ENCODE measurements at places on chromosomes 7 and 10.

- no peak for DNase-seq
Observed at GRCh38 chr7:155998766-155999630, 186.7 kb upstream of the SHH start.

DNA sequence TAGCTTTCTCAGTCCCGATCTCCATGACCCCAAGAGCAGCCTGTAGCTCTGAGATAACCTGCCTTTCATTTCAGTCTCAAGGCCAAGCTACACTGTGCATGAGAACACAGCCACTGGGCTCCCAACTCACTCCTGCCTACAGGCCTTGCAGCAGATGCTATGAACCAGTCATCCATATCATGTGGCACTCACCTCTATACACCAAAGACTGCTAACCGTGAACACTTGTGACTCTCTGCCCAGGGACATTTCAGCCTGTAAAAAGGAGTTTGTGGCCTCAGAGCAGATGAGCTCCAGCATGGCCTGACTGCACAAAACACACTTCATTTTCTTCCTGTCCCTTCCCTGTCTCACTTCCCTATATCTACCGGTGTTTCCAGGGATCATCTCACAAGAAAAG is 56.9 kb upstream of the NPY start:
- no peak for DNase-seq

- no peak for DNase-seq
Observed at GRCh38 chr7:142451296-142451695, 193.4 kb upstream of the PRSS58 start.

DNA sequence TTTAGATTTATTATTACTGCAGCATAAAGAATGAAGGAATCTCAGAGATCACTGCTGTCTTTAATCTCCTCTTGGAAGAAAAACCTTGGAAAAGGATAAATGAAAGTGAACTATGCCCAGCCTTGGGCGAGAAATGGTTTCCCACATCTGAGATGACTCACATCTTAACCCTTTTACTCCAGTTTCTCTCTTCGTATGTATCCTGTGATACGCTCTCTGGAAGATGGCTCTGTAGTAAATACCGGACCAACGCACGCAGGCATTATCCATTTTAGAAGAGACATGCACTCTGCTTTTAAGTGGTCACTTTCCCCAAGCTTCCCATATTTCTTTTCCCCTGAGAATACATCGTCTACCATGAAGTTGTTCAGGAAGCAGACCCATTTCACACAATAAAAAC is 207.3 kb upstream of the BMPER start:
- no peak for DNase-seq

GRCh38 chr7:29627631-29628030 is 64.0 kb downstream of the PRR15 start:
- DNase-seq = no peak

- no peak for DNase-seq
Observed at GRCh38 chr10:101693651-101693977, 1.4 kb downstream of the FBXW4 start.

DNA sequence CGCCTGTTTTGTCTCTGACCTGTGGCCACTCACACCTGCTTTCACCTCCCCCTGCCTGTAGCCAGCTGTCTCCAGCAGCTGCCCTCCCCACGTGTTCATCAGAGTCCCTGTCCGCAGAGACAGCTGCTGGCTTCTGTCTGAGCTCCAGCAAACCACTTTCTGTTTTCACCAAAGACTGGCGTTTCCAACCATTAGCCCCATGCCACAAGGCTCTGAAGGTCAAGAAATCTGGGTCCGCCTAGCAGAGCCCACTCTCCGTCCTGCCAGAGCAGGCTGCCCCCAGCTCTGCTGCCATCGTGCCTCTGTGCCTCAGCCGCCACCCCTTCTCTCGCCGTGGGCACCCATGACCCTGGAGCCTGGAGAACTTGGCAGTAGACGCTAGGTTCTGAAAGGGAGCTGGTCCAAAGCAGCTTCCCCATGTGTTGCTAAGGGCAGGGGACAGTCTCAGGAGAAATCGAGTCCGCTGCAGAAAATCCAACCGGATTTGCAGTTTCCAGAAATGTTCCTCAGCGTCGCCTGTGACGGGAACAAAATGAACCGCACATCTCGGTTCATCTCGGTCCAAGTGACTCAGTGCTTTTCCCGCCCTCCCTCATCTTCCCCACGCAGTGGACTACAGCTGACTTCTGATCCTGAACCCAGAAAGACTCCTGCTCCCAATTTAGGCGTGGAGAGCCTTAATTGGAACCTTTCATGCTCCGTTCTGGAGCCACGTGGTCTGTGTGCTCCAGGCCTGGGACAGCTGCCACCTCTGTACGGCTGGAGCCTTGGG is 28.0 kb downstream of the TMEM120A start:
- no peak for DNase-seq

- no peak for DNase-seq
Observed at GRCh38 chr10:58609532-58610150, 97.0 kb downstream of the BICC1 start.

DNA sequence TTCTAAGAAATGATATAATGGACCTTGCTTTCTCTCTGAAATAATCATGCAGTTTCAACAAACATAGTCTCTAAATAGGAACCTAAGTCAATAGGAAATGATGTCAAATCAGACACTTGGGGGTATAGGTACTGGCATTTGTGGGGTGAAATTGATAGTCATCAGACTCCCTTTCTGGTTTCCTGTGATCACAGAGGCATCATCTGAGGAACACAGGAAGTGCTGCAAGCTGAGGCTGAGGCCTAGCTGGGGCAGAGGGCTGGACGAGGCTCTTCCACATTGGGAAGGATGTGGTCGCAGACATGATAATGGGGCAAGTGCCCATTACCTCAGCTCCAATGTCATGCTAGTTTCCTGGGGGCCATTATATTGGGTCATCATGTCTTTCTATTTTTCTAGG is 33.5 kb upstream of the TARP start:
- no peak for DNase-seq

DNA sequence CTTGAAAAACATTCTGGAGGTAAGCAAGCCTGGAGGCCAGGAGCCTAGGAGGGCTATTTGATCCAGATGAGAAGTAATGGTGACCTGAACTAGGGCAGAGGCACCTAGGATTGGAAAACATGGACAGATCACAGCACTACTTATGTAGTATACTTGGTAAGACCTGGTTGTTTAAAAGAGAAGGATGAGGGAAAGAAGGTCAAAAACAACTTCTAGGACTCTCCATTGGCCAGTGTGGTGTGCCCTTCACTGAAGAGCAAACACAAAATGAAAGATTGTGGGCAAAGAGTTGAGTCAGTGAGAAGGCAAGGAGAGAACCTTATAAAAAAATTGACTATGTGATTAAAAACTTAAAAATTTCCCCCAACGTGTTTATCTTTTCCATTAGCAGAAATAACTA is 14.3 kb downstream of the ANKRD1 start:
- no peak for DNase-seq

DNA sequence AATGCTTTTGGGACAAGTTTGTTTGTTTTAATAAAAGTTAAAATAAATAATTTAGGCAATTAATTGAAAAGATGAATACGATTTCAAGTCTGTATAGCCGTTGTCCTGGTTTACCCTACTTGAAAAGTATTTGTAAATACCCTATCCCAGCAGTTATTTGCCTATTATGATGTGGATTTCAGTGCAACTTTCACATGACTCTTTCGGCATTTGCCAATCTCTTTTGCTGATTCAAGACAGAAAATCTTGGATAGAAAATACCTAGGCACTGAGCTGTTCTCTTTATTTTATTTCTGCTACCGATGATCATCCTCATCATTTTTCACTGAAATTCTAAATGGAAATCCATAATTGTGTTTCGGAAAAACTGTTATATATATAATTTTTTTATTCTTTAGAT is 125.9 kb upstream of the FZD8 start:
- DNase-seq = no peak

DNA sequence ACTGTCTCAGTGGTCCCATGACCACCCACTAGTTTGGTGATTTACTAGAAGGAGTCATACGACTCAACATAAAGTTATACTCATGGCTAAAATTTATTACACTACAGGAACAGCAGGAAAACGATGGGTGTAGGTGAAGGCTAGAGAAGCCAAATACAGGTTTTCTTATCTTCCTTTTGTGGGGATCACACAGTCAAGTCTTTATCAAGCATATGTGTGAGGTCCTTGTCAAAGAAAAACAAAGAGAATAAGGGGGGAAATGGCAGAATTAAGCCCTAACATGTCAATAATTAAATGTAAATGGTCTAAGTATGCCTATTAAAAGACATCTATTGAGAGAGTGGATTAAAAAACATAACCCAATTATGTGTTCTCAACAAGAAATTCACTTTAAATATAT is 47.8 kb upstream of the UBN2 start:
- DNase-seq = no peak

- no peak for DNase-seq
Observed at GRCh38 chr10:102431452-102432124, 786 bp downstream of the CUEDC2 start.

DNA sequence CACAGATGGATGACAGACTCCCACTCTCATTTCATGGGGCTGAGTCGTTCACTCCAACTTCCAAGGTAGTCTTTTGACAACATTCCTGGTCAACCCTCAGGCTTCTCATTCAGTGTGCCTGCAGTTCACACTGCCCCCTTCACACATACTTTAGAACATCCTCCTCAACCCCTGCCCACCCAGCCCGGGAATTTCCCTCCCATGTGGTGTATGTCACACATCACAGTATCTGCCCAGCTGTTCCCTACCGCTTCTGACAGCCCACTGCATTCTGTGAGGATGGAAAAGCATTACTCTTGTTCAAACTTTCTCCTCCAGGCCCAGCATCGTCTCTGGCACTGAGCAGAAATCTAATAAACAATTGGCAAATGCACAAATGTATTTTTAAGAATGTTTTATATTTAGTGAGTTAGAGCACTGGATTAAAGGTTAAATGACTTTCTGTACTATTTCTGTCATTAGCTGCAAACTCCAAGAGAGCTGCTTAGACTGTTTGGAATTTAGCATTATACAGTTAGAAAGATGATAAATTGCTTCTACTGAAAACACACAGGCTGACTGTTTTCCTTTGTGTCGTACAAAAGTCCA is 110.4 kb downstream of the SFMBT2 start:
- no peak for DNase-seq

DNA sequence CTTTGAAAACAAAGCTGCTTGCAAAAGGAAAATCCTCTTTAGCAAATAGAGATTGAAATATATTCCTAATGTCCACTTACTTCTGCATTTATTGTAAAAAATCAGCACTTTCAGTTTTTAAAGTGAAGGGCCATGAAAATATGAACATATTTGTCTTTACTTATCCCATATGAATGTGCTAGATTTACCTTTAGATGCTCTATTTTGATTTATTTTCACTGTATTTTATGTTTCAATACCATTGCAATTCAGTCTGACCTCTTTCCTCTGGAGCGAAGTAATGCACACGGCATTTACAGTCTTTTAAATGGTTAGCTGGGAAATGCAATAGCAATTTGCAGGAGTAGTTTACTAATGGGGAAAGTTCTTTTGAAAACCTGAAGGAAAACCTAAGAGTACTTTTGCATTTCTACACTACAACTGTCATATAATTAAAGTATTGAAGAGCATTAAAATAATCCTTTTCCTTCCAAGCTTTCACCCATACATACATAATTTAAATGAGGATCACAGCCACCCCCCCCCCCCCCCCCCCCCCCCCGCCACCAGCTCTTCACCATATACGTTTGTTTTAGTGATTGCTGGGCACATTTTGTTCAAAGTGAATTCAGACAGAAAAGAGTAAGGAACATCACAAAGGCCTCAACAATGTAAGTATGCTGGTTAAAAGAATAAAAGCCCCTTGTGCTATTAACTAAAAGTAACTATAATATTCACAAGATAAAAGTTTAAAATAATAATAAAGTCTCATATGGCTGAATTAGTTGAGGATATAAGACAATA is 3.5 kb downstream of the SKIDA1 start:
- no peak for DNase-seq

DNA sequence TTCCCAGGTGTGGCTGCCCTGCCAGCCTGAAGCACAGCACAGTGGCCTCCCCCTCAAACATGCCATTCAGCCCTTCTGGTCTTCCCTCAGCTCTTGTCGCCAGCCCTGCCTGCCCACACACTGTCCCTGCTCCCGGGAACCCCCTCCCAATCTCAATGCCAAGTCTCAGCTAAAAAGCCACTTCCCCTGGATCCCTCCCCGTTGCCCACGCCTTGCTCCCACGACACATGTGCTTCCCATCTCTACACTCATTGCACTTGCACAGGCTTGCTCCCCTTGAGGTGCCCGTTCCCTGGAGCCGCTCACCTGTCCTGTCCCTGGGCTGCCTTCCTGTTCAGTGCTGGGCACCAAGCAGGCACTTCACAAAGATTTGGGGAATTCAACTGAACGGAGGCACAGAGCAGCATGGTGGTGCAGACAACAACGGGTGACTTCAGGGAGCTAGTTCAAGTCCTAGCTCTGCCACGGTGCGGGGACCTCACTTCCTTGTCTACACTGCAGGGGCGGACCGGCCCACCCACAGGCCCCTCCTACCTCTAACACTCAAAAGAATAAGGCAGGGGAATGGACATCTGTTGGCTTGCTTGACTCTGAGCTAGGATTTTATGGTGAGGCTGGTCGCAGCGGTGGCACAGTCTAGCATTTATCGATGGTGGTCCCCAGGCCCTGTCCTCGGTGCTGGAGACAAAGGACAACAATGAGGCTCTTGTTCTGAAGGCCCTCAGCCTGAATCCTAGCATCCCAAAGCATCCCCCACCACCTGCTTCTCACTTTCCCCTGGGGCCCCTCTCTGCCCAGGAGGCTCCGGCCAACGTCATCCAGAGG is 18.4 kb downstream of the RGS10 start:
- no peak for DNase-seq

DNA sequence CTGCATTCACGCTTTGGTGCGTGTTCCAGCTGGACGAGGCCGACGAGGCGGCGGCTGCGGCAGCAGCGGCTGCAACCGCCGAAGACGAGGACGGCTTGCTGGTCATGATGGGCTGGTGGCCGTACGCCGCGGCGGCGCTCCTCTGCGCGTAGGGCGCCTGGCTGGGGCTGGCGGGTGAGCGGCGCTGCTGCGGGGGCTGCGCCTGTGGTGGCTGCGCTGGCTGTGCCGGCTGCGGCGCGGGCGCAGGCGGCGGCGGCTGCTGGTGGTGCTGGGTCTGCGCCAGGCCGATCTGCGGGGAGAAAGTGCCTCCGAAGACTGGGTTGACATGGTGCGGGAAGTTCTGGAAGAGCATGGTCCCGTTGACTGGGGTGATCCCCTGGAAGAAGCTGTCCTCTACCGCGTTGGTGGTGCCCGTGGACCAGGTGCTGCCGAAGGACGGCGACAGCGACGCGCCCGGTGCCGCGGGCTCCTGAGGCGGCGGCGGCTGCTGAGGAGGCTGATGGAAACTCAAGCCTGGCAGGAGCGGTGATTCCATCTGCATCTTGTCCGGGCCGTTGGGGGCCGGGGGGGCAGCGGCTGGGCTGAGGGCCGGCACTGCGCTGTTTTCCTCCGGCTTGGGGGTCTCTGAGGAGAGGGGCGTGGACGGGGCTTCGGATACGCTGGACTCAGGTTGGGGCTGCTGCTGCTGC is 51.1 kb downstream of the CPEB3 start:
- DNase-seq = peak; percentile 61

All from GM23338 (cell line).